Stimulated activated CD8-positive, alpha-beta memory T cell treated with anti-CD3 and anti-CD28 coated beads, Interleukin-12 subunit alpha, Interleukin-12 subunit beta, amount 100 ng/mL, for 1 hour (primary cell): ENCODE measurements at places on chromosomes 7 and 10.

- DNase-seq = no peak
Observed at GRCh38 chr7:35720032-35720431, 25.1 kb upstream of the HERPUD2 start.

- no peak for DNase-seq
Observed at GRCh38 chr7:102849079-102849478, 63.7 kb upstream of the LRRC17 start.

DNA sequence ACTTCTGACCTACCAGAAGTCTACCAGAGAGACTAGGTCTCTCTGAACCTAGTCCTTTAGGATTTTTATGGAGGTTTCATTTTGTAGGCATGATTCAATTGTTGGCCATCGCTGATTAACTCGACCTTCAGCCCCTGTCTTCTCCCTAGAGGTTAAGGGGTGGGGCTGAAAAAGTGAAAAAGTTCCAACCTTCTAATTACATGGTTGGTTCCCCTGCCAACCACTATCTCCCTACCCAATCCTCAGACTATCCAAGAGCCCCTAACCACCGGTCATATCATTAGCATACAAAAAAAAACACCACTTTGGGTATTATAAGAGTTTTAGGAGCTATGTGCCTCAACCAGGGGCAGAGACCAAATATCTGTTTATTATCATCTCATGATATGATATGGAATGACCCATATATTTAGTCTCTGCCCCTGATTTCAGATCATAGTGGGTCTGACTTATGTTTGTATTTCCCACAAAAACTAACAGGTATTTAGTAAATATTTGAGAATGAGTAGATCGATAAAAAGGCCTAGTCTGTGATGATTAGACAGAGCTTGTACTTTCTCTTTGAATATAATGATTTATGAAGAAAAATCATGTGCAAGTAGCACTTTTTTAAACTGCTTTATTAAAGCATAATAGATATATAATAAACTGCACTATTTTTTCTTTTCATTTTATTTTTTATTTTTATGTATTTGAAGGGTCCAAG lies 35.8 kb downstream of the DNAJC9 start:
- DNase-seq = no peak

DNA sequence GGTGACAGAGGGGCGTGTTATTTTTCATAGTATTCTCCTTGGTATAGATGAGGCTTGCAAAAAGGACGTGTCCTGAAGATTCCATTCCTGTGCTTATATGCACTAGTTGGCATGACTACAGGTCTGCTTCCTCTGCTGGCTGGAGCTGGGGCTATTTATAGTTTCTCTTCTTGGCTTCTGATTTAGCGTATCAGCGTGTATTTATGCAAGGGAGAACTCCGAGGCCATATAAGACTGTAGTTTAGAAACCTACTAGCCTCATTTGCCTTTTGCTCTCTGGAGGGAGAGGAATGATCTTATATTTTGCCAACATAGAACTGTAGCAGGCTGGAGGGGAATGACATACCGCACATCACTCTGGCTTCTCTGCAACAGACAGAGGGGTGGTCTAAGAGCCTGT lies 39.7 kb downstream of the CACNB2 start:
- DNase-seq = no peak

- DNase-seq = no peak
Observed at GRCh38 chr10:125684581-125684980, 1.6 kb upstream of the TEX36 start.

DNA sequence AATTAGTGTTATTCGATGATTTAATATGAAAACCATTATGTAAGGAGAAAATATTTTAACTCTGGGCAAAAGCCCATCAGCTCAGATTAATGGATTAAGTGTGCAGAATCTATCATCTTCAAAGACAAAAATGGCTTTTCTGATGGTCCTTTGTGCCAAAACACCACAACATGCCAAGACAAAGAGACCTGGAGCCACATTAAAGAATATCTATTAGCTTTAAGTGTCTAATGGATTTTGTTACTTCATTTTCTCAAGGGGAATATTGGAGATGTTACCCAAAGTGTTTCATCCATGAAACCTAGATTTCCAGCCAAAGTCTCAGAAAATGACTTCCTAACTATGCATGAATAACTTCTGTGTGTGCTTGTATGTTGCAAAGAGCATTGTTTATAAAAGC lies 57.3 kb downstream of the MKX start:
- no peak for DNase-seq

DNA sequence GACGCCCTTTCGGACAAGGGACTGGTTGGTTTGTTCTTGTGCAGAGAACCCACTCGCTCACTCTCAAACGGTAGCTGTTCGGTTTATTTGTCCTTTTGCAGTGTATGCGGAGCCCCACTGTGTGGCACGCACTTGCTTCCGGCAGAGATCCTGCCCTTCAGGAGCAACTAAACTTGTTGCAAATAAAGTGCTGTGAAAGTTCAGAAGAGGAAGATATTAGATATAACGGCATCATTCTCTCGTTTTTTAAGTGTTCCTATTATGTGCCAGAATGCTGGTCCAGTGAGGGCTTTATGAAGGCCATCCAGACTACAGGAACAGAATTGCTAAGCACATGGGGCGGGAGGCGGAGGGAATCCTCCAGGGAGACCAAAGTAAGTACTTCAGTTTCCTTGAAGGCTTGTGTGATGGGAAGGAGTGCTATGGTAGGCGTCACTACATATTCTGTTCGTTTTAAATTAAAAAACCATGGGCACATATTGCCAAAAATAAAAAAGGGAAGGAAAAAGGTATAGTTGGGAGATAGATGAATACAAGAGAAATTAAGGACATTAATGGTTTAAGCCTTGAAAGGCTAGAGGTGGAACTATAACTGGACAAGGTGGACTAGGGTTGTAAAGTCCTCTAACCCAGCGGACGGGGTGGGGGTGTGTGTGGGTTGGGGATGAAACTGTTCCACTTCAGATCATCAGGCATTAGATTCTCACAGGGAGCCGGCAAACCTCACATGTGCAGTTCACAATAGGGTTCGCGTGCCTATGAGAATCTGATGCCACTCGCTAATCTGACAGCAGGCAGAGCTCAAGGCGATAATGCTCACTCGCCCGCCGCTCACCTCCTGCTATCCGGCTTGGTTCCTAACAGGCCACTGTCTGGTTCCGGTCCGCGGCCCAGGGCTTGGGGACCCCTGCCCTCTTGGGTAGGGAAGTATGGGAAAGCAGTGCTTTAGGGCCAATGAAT lies 704 bp upstream of the ERLIN1 start:
- DNase-seq = no peak

GRCh38 chr7:16027396-16027795 lies 340.9 kb upstream of the MEOX2 start:
- no peak for DNase-seq

DNA sequence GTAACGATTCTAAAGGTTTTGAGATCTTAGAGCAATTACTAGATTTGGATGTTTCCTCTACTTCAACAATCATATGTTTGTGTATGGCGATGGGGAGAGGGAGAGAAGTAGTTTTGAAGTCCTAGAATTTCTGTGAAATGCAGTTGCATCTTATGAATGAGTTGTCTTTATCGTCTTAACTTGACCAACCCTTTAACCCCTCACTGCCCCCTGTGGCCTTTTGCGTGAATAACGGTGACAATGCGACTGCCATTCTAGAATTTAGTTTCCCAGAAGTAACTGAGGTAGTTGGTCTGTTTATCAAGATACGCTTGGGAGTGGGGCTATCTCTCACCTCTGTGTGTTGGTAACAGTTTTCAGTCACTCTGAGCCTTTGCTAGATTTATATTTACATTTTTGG lies 204.6 kb downstream of the HDAC9 start:
- no peak for DNase-seq

GRCh38 chr10:111430070-111430469 lies 353.2 kb downstream of the ADRA2A start:
- DNase-seq = no peak

DNA sequence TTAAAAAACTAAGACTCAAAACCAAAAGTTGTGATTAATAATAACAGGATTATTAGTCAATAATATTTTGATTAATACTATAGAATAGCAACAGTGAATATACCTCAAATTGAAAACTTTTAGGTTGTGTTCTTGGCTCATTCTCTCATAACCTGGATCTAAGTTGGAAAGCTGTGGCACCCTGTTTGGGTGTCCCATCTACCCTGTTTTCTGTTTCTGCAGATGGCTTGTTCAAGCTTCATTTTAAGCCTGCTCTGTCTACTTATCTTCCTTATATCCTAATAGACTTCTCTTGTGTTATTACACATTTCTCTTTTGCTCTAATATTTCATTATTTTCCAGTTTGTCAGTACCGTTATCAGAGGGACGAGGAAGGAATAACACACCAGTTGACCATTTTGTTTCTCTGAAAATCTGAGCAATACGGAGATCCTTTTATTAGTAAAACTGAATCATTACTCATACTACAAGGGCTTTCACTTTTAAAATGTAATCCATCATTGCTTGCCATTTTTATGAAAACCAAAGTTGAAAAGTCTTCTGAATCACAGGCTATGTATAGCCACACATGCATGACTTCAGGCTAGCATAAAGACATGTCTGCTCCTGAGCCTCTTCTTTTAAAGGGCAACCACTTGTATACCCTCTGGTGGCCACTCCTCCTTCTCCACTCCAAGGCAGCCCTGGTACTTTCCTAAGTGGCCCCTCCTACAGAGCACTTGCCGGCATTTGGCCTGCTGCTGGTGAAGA lies 22.3 kb downstream of the COX15 start:
- DNase-seq = no peak

DNA sequence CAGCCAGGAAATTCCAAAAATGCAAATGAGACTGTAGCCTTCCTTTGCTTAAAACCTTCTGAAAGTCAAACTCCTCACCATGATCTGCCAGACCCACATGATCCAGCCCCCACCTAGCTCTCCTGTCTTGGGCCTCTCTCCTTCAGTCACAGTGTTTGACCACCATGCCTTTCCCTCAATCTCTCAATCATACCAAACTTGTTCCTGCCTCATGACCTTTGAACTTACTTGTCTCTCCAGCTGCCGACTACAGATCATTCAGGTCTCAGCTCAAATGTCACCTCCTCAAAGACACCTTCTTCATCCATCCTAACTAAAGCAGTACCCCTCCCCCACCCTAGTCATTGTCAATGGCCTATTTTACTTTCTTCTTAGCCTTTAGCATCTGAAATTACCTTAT lies 9.3 kb upstream of the ADD3 start:
- DNase-seq = no peak
